Right forelimb (tissue), 1 donor: ENCODE measurements at places on chromosomes 5 and 9.

GRCh38 chr9:131732636-131733289 is 7.1 kb downstream of the RAPGEF1 start:
- no peak for DNase-seq

DNA sequence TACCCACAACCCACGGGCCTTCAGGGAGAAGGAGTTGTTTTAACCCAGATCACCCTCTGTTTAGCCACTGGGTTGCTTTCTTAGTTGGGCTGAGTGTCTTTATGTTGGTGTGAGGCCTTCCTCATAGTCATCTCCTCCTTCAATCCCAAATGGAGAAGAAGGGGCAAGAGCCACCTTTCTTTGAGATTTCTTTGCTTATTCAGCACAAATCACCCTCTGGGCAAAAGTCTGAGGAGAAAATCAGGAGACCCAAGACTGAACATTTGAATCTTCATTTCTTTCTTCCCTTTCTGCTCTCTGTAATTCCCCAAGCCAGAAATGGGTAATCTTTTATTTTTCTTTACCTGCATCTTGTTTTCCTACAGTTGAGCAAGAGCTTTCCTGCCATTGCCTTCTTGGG is 329.0 kb downstream of the TLE4 start:
- no peak for DNase-seq

DNA sequence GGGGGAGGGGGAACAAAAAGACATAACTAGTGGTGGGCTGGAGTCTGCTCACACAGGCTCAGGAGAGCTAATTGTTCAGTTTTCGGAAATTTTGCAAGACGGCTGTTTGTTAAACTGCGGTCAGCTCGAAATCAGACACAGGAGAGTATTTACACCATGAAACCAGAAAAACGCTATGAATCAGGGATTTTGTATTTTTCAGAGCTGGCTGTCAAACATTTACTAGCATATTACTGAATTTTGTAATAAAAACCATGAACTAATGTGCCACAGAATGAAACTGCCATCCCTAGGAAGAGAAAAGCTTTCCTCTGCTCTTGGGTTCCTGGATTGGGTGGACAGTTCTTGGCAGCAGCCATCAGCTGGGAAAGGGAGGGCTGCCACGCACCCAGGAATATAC is 45.3 kb downstream of the TRPM3 start:
- no peak for DNase-seq

DNA sequence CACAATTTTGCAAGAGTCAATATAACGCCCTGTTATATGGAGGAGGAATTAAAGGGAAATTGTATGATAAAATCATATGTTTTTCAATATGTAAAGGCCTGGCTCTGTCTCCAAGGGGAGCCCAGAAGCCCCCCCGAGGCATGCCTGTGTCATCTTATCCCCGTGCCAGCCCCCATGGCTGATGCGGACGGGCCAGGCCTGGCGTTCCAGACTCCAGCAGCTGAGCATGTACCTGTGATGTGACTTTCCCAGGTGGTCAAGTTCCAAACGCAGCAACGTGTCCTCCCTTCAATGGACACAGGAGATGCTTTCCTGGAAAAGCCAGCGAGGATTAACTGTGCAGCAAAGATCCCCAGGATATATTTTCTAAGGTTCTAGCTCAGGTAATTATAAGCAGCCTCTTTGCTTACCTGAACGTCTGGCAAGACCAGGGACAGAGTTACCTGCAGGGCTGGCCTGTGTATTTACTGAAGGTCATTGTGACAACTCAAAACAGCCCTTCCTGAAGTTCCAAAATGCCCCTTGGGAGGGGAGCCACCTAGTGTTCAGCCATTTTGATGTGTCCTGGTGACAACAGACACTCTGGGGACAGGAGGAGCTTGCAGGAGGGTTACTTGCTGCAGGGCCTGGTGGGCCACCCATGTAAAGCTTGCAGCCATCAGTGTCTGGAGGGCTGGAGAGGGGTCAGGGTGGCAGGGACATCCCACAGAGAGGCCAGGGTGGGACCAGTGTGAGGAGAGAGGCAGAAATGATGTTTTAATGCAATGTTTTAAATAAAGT is 53.3 kb upstream of the RNU6ATAC start:
- no peak for DNase-seq

GRCh38 chr5:127492854-127493738 is 24.3 kb upstream of the PRRC1 start:
- no peak for DNase-seq

DNA sequence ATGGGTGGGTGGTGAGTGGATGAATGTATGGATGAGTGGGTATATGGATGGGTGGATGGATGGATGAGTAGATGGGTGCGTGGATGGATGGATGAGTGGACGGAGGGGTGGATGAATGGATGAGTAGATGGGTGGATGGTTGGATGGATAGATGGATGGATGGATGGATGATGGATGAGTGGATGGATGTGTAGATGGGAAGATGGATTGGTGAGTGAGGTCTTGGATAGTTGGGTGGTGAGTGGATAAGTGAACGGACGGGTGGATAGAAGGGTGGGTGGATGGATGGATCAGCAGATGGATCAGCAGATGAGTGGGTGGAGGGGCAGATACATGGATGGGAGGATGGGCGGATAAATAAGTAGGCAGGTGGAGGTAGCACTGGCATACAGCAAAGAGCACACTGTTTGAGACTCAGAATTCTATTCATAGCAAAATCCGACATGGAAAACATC is 163.5 kb downstream of the C9orf50 start:
- no peak for DNase-seq

- no peak for DNase-seq
These were observed 194.0 kb upstream of the KLF4 start for GRCh38 chr9:107683566-107683965.

- DNase-seq = no peak
These were observed 59.0 kb downstream of the NACC2 start for GRCh38 chr9:136036050-136036449.

DNA sequence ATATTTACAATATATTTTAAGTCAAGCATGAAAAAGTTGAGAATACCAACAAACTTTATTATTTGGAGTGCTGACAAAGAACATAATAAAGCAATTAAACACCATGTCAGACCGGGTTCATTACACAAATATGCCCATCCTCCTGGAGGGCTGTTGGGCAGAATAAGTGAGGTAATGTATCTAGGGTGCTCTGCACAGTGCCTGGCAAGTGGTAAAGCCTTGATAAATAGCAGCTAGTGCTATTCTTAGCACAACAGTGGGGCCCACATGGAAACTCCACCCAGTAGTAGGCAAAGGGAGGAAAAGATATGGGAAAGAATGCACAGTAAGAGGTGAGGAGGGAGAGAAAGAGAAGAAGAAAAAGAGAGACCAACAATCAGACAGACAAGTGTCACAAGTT is 97.7 kb downstream of the SLC1A3 start:
- no peak for DNase-seq

- no peak for DNase-seq
These were observed 5.7 kb downstream of the EDIL3 start for GRCh38 chr5:84378961-84379360.

DNA sequence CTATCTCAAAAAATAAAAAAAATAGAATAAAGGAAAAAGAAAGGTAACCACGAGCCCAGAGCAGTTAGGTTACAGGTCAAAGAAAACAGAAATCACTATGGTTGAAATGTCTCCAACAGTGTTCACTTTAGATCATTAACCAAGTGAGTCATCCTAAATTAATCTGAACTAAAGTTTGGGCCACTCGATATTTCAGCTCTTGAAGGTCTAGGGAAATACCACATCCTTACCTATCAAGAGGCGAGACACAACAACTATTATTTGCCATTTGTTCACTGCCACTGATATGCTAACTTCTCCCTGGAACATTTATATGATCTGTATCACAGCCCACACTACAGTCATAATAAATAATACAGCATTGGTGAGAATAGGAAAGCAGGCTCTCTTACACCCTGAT is 111.3 kb upstream of the NR5A1 start:
- DNase-seq = no peak

DNA sequence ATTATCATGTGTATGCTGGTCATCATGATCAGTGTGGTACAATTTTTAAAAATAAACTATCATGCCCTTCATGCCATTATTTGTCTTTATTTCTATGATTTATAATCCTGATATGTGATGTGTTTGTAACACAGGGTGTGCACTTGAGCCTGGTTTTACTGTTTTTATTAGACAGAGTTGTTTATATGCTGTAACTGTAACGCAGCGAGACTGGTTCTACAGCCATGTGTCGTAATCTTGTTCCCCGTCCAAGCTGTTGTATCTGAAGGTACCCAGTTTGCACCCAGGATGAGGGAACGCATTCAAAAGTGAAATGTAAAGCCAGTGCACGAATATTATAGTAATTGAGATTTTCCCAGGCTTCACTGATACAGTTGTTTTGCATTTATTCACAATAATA is 28.2 kb downstream of the SNX18 start:
- no peak for DNase-seq

DNA sequence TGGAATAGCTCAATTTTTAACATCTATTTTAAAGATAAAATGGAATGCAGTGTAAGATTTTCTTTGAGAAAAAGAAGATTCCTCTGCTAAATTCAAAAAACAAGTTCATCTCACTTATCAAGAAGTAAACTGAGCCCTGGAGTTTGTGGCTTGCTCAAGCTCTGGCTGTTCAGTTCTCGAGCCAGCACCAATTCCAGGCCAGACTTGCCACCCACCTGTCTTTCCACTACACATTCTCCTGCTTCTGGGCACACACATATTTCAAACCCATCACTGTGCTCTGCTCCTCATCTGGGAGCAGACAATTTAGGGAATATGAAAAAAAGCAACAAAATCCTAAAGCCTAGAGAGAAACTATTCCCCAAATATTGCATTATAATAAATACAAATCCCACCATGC is 424.5 kb downstream of the ENC1 start:
- no peak for DNase-seq

DNA sequence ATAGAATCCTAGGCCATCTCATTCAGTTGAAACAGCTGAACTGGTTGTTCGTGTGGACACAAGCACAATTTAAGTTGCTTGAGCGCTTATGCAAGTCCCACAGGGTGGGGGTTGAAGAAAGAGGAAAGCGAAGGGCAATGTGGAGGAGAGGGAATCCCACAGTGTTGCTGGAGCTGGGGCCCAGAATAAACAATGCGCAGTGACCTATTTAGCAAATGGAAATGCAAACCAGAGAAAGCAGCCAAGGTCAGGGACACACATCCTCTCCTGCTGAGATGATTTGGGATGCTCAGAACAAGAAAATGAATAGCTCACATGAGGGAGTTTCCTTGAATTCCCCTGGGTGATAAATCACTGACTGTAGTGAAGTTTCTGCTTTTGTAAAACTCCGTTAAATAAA is 838.3 kb downstream of the TLE4 start:
- no peak for DNase-seq

- no peak for DNase-seq
These were observed 22.5 kb downstream of the ZDHHC21 start for GRCh38 chr9:14670718-14671117.

DNA sequence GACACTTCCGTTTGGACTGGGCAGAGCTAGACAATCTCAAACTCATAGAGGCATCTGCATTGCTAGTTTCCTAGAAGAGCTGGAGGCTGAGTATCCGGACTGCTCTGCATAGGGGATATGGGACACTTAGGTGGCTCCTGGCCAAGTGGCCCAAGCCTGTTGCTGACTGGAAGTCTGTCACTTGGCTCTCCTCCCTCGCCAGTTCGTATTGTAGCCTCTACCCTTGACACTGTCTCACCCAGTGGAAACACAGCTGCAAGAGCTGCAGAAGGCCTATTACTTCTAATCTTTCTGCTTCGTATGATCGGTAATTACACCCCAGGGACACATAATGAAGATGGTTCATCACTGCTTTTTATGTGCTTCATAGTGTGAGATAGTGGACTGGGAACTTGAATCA is 34.7 kb downstream of the ITGA1 start:
- DNase-seq = peak; percentile 57

DNA sequence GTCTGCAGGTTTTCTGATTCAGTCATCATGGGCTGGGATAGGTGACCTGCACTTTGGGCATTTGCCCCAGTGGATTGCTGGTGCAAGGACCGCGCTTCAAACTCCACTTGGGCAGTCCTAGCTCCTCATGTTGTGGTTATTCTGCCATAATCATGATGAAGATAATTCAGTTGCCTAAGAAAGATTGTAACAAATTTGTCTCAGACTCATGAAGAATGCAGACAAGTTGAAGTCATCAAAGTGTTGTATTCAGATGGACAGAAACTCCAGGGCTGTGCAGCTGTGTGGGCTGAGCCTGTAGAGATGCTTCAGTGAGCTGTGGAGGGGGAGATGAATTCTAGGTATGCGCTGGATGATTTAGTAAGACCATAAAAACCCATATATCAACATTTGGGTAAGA is 38.5 kb downstream of the TARS1 start:
- no peak for DNase-seq

GRCh38 chr9:119074017-119074416 is 295.2 kb downstream of the BRINP1 start:
- no peak for DNase-seq

GRCh38 chr9:105994970-105995369 is 300.6 kb downstream of the TMEM38B start:
- DNase-seq = no peak

DNA sequence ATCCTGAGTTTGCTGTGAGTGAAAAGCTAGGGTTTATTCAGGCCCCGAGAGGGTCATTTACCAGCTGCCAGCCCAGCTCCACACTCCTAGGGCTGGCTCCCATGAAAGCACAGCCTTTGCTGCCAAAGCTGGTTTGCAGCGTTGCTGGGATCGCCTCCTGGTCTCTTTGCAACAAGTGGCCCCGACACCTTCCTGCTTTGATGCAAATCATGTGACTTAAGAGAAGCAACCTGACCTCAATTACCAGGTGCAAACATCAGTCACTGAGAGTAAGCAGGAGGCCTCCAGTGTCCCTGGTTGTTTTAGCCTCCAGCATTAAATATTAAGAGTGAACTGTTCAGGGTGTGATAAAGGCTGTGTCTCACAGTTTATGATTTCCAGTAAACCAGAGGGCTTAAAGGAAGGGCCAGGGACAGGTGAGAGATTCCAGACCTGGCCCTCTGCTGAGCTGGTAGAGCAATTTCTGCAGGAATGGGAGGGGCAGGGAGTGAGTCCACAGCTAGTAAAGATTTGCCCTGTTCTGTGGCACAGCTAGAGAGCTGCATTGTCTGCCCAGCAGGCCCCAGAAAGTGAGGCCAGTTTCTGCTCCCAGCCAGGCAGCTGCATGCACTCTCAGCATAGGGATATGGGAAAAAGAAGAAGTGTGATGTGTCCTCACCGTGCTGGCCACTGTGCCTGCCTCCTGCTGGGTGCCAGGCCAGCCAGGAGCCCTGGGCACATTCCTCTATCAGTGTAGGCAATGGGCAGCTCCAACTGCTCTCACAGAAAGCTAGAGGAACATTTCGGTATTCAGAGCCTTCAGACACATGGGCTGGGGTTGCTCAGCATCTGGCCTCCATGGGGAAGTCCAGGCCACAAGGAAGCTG is 58.0 kb downstream of the SLC22A5 start:
- no peak for DNase-seq

DNA sequence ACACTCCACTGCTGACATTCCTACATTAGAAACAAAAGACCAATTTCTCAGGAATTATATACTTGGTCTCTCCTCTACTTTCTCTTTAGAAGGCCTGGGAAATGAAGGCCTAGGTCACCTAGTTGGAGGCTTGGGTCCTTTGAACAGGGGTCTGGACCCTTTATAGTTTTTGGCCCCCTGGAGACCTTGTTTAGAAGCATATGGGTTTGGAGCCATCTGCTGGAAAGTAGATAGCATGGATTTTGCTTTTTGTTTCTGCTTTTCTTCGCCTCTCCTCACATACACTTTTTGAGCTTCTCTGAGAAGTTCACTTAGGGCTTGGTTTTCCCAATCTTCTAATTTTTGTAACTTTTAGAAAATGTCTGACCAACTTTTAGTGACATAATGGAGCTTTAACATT is 67.1 kb upstream of the CDK20 start:
- no peak for DNase-seq

- no peak for DNase-seq
These were observed 53.8 kb downstream of the SHB start for GRCh38 chr9:38015266-38015665.

GRCh38 chr5:10351199-10351905 is 2.1 kb upstream of the MARCHF6 start:
- no peak for DNase-seq
